ENCODE measurements at places on chromosomes 7 and 10. TPM values are rescaled to one million over a fixed set of nuclear protein-coding genes. Genes with fewer than 3 reads are reported as not detected.

Gene TMEM196
- polyA plus RNA-seq, result 0.08 TPM

Gene SLC16A12
- polyA plus RNA-seq, result 35.1 TPM

Gene KIAA1549
- polyA plus RNA-seq, result 14.0 TPM

Gene FZD8
- polyA plus RNA-seq, result 14.9 TPM

Gene ADAM22
- 10.4 TPM for polyA plus RNA-seq

DNA sequence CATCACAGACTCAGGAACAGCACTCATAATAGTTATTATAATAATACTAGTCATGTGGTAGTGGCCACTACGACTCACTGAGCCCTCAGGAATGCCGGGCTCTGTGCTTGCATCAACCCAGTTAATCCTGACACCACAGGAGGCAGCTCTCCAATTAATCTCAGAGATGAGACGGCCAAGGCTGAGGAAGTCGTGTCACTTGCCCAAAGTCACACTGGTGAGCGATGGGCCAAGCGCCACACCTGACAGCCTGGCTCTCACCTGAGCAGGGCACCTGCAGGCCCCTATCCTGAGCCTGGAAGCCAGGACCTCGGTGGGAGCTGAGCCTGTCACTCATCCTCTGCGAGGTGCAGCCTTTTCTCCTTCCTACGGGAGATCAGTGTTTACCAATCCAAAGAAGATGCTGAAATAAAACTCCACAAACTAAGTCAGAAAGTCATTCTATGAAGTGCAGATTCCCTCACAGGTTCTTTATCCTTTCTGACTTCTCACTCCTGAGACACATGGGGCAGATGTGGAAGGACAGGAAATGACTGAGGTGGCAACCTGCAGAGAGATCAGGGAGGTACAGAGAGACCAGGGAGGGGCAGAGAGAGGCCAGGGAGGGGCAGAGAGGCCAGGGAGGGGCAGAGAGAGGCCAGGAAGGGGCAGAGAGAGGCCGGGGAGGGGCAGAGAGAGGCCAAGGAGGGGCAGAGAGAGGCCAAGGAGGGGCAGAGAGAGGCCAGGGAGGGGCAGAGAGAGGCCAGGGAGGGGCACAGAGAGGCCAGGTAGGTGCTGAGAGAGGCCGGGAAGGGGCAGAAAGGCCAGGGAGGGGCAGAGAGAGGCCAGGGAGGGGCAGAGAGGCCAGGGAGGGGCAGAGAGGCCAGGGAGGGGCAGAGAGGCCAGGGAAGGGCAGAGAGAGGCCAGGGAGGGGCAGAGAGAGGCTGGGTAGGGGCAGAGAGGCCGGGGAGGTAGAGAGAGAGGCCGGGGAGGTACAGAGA is 38.5 kb downstream of the VIPR2 start:
- DNase-seq, result no peak

DNA sequence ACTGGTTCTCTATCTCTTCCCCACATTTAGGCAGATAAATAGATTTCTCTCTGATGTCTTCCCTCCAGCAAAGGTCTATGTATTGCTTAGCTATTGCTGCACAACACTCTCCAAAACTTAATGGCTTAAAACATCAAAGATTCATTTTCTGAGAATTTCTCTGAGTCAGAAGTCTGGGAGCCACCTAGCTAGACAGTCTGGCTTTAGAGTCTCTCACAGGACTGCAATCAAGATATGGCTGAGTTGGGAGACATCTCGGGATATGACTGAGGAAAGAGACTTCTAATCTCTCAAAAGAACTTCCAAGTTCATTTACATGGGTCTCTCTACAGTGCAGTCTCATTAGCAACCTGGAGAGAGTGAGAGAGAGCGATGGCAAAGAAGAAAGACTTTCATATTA is 553.6 kb upstream of the GHITM start:
- no peak for DNase-seq

- no peak for DNase-seq
These were observed 85.9 kb upstream of the PLXDC2 start for GRCh38 chr10:19730167-19730906.

GRCh38 chr10:3850999-3851937 is 66.3 kb upstream of the KLF6 start:
- DNase-seq, result no peak

DNA sequence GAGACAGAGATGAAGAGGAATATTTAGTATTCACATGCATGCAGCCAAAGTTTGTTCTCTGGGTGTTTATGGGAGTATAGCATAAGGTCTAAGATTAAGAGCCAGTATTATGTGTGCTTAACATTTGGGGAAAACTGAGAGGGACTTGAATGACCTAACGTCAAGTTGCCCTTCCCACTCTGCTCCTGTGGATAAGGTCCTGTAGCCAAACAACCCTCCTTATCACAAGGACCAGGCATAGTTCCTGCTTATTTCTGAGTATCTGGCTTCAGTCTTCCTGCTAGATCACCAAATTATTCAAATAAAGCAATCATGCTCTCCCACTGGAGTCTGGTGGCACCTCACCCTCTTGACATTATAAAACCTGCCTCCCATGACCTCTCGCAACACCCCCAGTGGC is 137.9 kb upstream of the SEMA3E start:
- DNase-seq, result no peak

DNA sequence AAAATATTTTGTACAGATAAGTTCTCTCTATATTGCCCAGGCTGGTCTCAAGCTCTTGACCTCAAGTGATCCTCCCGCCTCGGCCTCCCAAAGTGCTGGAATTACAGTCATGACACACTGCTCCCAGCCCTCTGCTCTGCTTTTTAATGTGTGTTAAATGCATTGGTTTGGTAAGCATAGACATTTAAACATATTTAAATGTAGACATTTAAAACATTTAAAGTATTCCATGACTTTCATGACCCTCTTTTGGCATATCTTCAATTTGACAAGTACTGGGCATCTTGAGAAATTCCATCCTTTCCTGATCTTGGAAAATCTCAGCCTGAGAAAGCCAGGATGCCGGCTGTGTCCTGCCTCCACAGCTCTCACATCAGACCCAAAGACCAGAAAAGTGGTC is 5.2 kb upstream of the SAR1A start:
- DNase-seq, result no peak

DNA sequence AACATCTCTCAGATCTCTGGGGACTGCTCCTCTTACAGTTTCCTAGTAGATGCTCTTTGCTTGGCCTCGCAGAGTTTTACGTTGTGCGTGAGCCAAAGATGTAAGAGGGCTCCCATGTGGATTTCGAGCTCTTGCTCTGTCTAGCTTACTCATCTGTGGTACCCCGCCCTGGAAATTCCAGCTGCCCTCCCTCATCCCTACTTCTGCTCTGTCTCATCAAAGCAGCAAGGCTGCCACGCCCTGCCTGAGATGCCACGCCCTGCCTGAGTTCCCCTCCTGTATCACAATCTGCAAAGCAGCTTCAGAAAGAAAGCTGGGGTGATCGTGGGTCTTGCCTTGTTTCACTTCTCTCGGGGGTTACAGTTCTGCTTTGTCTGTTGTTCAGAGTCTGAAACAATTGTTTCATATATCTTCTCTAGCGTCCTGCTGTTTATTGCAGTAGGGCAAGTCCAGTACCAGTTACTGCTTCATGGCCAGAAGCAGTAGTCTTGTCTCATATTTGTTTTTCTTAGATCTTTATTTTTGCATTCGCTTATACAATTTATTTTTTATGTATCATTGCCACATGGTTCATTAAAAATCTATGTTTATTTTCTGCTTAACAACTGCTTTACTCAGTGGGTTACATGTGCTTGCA is 36.1 kb upstream of the CCNY start:
- DNase-seq, result no peak

- no peak for DNase-seq
These were observed 195.7 kb upstream of the CDCA7L start for GRCh38 chr7:22141355-22141754.

- DNase-seq, result no peak
These were observed 102.1 kb downstream of the DOCK4 start for GRCh38 chr7:112104120-112104519.

DNA sequence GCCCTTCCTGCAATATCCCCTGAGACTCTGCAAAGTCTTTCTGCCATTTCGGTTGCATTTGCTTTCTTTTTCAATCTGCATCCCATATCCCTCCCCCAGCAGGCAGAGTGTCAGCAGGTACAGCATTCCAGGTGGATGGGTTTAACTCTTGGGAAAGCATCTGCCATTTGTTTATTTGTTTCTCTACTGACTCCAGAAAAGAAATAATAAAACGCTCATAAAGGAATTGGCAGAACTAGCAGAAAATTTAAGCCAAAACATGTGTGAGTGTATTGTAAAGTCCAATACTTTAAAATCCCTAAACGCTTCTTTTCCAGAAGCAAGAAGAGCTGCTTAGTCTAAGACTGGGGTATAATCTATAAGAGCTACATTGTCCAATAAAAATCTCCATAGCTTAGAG is 393.8 kb downstream of the TNS3 start:
- DNase-seq, result no peak

- no peak for DNase-seq
These were observed 155.6 kb upstream of the FAM13C start for GRCh38 chr10:59517996-59518395.

DNA sequence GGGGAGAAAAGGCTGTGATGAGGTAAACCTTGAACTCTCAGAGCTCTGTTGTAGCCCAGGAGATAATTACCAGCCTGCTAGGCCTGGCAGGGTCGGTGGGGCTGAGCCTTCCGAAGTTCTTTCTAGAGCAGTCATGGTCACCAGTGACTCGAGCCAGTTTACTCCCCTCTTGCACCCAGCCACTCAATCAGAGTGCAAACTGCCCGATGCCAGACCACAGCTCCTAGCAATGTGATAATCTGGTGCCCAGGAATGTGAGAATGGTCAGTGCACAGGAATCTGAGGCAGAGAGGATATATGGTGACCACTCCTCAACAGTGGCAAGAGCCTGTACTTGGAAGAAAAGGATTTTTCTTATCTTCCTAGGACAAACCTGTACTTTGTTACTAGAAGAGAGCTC is 46.4 kb upstream of the KMT2E start:
- DNase-seq, result no peak

DNA sequence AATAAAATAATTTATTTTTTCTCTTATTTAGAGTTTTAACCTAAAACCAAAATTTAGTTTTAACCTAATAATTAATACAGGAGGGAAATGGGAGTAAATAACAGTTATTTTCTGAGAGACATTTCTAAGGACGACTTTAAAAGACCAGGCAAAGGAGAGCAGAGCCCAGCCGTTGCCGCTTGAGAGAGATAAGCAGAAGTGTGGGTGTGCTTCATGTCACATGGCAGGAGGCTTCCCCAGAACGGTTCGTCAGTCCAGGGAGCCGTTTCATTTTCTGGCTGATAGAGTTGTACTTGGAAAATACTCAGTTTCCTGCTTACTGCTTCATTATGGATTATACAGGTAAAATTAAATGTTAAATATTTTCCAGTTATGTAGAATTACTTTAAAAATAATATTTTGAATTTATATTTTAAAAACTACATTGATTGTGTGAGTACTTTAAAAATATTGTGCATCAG is 61.4 kb downstream of the ST7 start:
- no peak for DNase-seq

DNA sequence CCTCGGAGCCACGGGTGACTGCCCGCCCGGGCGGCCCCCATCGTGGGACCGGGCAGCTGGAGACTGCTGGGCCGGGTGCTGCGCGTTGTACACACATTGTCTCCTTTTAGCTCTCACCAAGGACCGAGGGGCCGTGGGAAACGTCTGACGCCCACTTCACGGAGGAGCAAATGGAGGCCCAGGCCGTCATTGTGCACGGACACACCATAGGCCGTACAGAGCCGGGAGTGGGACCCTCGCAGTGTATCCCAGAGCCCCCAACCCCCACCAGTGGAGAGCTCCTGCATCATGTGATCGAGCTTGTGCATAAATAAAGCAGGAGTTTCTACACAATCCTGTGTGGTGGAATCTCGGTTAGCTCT is 722 bp downstream of the DENND10 start:
- no peak for DNase-seq

DNA sequence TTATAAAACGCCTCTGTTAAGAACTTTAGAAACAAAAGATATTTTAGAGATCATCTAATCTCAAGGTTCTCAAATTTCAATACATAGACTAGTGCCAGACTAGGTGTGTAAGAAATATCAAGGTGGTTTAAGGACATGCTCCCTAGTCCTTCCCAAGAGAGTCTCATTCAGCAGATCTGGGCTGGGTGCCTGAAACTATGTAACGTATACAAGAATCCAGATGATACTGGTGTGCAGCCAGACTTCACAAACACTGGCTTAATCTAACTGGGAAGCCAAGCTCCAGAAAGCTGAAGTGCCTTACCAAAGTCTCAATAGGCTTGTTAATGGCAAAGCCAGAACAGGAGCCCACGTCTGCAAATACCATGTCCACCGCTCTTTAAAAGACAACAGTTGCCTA is 105.0 kb upstream of the AMPH start:
- no peak for DNase-seq

DNA sequence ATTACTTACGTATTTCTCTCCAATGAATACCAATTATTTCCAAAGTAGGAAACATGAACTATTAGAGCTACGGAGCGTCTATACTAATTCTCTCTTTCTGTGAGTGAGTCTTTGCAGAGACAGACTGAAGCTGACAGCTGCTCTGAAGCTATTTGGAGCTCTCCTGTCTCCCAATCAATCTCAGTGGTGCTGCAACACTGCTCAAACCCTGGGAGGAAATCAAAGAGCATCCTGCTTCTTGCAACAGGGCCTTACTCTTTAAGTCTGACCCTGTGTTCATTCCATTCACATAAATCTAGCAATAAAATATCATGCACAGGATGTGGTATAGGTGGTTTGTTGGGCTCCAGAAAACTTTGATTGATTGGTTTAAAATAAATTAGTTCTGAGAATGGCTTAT is 685.7 kb upstream of the IGFBP3 start:
- no peak for DNase-seq

DNA sequence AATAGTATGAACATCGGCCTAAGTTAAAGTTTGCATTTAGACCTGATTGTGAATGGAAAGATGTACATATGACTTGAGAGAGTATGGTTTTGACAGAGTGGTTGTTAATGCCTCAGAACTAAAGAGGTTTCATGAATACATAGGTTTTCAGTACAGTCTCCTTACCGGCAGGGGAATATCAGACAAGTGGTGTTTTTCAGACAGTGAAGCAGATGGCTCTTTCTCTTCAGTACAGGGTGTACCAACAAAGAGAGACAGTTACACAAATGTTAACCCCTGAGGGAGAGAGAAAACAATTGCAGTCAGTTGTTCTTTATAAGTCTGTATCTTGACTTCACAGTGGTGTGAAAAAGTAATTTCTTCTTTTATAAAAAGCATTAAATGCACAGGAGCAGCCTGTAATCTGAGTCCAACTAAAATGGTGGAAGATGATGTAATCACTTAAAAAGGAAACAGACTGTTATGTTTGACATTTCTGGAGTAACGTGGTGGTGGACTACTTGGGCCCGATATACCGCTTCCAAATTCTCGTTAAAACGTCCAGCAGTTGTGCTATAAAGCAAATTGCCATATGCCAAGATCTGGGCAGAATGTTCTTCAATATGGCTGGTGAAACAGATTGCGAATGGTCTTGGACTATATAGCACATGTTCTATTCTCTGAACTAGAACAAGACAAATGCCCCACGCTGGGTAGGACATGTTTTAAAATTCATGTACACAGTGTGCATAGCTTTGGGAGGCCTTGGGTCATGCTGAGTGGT is 69.2 kb downstream of the SDK1 start:
- no peak for DNase-seq

GRCh38 chr10:77497748-77498147 is 139.9 kb downstream of the KCNMA1 start:
- DNase-seq, result no peak

- no peak for DNase-seq
These were observed 23.7 kb downstream of the TSPAN14 start for GRCh38 chr10:80477813-80478212.

All from left renal cortex interstitium (tissue), 4 donors.